ENCODE measurements at places on chromosomes 6 and 20.

- no peak for DNase-seq
Observed at GRCh38 chr6:100435299-100435698, 29.4 kb downstream of the SIM1 start.

GRCh38 chr6:16471222-16471909 lies 233.0 kb downstream of the GMPR start:
- DNase-seq = no peak

DNA sequence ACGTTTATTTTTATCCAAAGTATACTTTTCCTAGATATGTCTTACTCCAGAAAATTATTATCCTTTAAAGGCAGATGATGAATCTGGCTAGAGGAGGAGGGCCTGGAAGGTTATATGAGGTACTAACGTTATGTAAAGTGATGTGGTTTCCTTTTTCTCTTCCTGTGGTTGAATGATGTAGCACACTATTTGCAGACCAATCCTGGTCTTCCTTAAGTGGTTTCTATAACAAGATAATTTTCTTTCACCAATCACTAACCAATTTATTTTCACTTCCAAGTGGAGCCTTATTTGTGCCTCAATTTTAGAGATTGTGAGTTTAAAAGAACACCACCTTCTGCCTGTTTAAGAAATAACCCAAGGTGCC lies 154.6 kb upstream of the SOX4 start:
- DNase-seq = peak; percentile 39

- DNase-seq = no peak
Observed at GRCh38 chr6:133376743-133377142, 135.6 kb downstream of the EYA4 start.

- no peak for DNase-seq
Observed at GRCh38 chr6:27834879-27835549, 77.2 kb downstream of the OR2B2 start.

Data from GM12864 (cell line).